ENCODE measurements at places on chromosomes 2 and 18.

- DNase-seq, result no peak
Measured at GRCh38 chr18:7458884-7459283, 108.2 kb upstream of the PTPRM start.

DNA sequence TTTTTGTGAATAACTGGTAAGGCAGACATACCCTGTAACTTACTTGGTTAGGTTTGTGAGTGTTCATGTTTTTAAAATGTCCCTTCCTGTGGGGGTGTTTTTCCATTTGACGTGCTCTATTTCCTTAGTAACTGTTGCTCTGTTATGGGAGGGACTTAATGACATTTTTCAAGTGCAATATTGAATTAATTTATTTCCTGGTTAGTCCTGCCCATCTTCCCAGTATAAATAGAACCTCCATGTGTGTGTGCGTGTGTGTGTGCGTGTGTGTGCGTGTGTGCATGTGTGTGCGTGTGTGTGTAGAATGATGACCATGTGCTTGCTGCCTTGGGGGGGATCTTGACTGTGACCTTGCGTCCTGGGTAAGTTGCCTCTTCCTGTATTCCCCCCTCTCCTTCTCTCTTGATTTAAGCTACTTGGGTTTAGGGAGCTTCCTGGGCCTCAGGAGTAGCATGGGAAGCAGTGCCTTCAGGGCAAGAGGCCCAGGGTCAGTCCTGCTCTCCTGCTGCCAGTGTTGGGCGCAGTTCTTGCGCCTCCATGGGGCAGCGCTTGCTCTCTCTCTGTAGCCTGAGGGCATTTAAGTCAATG, 163.9 kb downstream of the LDLRAD4 start:
- peak; percentile 83 for DNase-seq

GRCh38 chr18:31666055-31666454, 18.3 kb downstream of the B4GALT6 start:
- no peak for DNase-seq

DNA sequence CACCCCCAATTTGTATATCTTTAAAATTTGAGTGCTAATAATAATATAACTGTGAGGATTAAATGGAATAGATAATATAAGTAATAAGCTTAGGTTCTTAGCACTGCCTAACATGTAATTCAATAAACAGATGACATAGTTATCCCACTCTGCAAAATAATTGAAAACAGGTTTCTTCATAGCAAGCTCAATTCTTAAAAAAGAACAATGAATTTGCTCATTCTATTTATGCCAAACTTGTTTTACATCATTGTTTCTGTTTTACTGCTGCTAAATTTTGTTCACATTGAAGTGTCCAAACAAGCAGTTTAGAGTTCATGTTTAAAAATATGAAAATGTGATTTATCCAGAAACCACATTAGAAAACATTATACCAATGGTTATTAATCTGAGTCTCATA, 217.0 kb downstream of the MBD5 start:
- no peak for DNase-seq

DNA sequence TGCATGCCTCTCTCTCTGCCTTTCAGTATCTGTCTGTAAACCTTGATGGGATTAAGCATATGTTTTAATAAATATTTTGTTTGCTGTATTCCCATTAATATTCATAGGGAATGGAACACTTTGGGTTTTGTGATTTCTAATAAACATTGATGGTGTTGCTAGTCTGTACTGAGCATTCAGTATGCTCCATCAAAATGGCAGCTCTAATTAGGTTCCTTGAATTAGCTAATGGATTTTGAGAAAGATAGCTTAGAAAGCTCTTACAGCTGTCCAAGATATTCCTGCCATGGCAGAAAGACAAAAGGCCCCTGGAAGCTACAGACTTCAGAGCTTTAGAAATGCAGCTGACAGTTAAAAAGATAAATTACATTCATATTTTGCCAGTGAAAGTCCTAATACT, 199.2 kb upstream of the NRP2 start:
- no peak for DNase-seq

DNA sequence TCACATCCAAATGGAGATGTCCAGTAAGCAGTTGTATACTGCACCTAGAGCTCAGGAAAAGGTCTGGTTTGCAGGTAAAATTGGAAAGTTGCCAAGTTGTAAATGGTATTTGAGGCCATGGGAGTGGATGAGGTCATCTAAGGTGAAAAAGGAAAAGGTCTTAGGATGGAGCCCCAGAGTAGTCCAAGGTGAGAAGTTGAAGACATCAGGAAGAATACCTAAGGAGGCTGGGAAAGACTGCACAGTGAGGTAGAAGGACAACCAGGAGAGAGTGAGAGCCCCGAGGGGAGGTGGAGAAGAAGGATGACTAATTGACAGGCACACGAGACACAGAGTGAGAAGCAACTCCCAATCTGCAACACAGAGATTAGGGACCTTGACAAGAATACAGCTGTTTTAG, 10.7 kb downstream of the DPP4 start:
- no peak for DNase-seq

- DNase-seq, result peak; percentile 29
Measured at GRCh38 chr18:13147130-13147529, 71.4 kb upstream of the LDLRAD4 start.

DNA sequence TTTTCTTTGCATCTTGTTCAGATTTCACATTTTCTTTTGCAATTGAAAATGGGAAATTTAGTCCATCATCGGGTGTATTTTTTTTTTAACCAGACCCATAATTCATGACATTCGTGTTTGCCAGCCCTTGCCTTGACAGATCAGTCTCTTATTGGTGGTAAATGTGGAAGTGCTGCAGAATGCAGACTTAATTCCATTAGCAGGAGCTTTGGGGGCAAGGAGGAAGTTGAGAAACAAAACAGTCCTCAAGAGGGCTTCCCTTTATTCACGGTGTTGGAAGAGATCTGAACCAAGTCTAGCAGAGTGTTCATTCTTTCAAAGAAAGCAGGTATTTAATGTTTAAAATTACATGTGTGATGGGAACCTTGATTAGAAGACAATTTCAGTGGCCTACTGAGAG, 16.6 kb upstream of the RPE start:
- no peak for DNase-seq

DNA sequence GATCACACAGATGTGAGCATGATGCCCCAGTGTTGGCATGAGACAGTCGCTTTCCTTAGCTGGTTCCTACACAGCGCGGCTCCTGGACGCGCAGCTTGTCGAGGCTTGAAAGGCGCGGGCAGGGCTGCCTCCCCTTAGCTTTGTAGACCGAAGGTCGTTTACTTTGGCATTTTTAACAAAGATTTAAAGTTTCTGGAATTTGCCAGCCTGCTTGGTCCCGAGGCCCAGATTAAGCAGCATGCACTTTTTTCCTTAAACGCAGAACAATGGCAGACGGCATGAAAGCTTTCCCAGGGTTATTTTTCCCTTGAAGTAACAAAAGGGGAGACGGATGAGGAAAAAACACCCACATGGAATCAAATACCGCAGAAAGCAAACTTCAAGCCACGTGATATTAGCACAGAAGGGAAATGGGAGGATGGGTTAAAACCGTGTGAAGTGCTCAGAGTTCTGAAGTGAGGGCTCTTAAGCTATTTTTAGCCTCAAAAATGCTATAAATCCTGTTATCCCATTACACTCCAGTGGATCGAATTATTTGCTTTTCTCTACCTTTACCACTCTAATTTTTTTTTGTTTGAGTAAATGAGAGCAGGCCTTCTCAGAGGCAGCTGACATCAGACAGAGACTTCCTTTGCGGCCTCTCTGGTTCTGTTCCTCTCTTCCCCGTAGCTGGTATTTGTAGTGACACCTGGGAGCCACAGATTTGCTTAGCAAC, 55.7 kb downstream of the NPAS2 start:
- DNase-seq, result peak; percentile 67

- DNase-seq, result no peak
Measured at GRCh38 chr2:156563994-156564753, 128.0 kb downstream of the GPD2 start.

DNA sequence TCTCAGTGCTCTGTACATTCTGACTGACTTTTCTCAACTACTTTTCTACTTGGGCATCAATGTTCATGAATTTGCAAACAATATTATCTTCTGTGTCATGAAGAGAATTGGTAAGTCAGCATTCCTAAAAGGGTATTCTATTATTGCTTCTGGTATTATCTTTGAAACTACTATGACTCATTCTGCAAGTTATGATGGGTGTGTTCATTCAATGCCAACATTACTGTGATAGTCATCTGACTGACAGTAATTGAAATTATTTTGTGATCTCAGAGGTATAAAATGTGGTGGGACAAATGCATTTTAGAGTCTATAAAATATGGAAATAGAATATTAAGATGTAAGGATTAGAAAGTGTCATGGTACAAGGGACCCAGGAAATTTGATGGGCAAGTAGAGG, 736.0 kb upstream of the CELF4 start:
- DNase-seq, result peak; percentile 0

- DNase-seq, result no peak
Measured at GRCh38 chr2:39981883-39982311, 202.8 kb upstream of the THUMPD2 start.

GRCh38 chr2:8257502-8257901, 424.4 kb upstream of the ID2 start:
- DNase-seq, result no peak

DNA sequence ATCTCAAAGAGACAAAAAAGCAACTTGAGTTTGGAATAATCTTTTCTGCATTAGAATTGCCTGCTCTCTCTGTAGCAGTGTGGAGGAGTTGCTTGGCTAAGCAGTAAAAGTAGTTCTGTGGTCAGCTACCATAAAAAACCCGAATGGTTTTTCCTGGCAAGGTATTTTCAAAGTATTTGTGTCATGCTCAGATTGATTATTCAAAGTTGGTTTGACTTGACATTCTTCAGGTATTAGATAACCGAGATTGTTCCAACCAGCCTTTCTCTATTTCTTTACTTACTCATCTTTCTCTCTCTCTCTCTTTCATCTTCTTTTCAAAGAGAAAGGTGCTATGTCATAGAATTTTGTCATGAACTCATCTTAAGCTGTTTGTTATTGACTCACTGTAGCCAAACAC, 404.9 kb downstream of the CPS1 start:
- DNase-seq, result peak; percentile 26

- DNase-seq, result peak; percentile 84
Measured at GRCh38 chr2:9770308-9771100, 72.8 kb upstream of the TAF1B start.

GRCh38 chr2:128091726-128092080, 703 bp downstream of the UGGT1 start:
- peak; percentile 46 for DNase-seq

DNA sequence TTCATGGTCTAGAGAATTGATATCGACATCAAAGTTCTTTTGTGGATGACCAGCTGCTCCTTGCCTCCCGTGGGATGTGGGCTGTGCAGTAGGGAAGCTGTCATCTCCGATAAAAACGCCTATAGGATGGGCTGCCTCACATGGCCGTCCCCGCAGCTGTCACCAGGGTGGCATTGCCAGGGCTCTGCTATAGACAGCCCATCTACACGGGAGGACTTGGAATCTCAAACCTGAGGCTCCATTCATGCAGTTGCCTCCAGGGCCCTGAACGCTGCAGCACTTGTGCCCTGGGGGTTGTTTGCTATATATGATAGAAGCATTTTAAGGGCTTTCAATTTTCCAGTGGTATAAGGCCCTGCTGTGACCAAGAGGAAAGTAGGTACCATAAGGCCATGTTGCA, 183.1 kb downstream of the MYCN start:
- no peak for DNase-seq

DNA sequence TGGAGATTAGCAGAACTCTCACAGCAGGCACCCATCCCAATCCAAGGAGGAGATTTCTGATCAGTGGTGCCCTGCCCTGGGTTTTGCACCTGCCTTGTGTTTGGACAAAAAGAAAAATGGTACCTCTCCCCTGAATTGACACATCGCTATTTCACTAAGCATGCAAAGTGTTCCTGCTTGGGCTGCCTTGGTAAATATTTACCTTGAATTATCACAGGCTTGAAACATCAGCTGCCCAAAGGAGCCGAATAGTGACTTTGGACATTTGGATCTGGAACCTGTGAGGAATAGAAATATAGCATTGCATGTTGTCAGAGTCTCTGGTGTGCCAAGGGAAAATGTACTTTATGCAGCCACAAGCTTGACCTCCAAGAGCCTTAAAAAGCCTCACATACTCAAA, 926.4 kb upstream of the FANCL start:
- no peak for DNase-seq

GRCh38 chr2:28378679-28379584, 13.7 kb upstream of the FOSL2 start:
- no peak for DNase-seq

DNA sequence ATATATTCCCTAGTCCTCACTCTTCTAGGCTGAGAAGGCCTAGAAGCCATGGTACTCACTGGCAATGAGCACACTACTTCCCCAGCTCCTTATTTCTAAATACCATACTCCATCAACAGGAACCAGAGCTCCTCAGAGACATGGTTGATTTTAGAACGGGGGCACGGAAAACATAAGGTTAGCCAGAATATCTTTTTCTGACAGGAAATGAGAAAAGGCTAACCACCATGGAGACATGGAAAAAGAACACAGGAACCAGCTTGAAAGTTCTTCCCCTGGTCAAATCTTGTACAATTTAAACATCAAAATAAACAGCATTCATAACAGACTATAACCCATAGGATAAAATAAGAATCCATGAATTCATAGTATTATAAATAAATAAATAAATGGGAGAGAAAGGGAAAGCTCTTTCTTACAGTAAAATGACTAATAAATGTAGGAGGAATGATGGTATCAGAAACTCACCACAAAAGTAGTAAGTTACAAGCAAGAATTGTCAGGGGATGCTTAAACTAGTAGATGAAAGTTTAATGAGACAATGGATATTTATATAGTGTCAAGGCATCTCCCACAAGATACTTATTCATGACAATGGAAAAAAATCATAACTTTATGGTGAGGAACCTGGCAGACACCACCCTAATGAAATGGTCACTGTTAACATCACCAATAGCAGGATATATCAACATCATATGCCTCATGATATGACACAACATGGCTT, 20.6 kb upstream of the GCC2 start:
- no peak for DNase-seq

GRCh38 chr2:229422063-229422462, 151.0 kb upstream of the PID1 start:
- DNase-seq, result no peak

DNA sequence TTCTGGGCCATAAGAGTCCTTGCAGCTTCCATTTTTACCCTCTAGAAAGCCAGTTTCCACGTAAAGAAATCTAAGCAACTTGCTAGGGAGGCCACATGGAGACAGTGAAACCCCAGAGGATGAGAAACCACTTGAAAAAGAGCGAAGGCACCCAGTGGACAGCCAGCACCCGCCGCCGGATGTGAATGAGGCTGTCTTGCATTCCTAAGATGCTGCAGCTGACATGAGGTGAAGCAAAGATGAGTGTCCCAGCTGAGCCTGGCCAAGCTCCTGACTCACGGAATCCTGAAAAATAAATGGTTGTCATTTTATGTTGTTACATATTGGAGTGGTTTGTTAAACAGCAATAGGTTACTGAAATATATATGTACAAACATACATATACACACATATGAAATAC, 65.9 kb upstream of the STPG4 start:
- DNase-seq, result peak; percentile 97

DNA sequence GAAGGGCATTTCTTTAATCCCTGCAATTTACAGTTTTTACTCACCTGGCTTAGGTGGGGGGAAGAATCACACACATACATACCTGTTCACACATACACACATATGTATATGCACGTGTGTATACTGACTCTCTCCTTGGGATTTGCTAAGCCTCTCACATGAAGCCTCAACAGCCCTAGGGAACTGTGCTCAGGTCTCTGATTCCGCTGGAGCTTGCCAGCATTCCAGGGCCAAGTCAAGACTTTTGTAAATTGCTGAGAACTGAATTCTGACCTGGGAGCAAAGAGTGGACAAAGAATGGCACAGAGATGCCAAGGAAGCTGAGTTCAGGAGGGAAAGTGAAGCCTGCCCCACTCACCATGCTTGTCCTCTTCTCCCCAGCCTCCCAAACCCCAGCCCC, 177.3 kb downstream of the TMEM247 start:
- DNase-seq, result no peak

All from choroid plexus epithelial cell (primary cell).